ENCODE measurements at places on chromosomes 16 and 17.

DNA sequence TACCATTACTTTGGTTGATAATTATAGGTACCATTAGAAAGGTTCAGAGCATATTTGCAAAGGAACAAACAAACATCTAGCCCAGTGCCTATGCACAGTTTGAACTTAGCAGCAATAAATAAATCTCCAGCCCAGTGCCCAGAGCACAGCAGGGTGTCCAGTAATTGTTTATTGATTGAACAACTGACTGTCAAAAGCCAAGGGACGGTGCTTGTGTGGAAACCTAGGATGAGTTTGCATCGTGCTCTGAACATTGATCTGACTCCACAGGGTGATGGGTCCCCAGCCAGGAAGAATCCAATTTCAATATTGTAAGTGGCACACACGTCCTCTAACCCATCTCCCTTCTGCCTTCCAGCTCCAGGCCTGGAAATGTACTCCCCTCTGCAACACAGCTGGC lies 625.5 kb upstream of the C16orf82 start:
- no peak for DNase-seq

- DNase-seq = no peak
Observed at GRCh38 chr17:15894258-15894657, 50.7 kb upstream of the ADORA2B start.

DNA sequence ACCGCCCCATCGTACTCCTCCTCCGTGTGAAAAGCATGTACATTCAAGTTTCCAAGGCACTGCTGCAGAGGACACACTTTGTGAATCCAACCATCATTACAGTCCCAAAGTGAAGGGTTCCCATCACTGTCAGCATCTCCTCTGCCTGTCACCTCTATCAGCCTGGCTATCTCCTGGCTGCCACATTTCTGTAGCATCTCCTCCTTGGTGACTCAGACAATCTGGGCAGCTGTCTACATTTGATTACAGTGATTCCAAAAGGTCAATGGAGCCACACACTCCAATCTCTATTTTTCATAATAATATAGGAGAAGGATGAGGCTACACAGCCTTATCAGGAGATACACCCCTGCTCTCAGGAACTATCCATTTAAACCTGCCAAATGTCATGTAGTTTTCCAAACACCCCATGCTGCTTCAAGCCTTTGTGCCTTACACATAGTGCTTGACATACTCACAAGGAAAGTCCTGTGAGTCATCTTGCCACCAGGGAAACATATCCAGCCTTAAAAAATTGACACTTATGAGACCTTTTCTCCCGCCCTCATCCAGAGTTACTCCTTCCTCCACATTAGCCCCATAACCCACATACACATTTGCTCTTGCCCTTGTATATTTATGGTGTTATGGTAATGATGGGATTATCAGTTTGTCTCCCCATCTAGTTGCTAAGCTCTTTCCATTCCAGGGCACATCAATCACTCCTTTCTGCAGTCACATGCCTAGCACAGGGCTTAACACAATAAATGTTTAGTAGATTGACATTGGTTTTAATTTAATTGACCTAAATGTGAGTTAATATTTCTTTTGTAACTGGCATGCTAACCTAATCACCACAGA lies 250.1 kb upstream of the CDH5 start:
- no peak for DNase-seq

GRCh38 chr16:47599512-47599911 lies 138.4 kb downstream of the PHKB start:
- no peak for DNase-seq

- no peak for DNase-seq
Observed at GRCh38 chr16:66717112-66717675, 20.7 kb upstream of the CMTM4 start.

DNA sequence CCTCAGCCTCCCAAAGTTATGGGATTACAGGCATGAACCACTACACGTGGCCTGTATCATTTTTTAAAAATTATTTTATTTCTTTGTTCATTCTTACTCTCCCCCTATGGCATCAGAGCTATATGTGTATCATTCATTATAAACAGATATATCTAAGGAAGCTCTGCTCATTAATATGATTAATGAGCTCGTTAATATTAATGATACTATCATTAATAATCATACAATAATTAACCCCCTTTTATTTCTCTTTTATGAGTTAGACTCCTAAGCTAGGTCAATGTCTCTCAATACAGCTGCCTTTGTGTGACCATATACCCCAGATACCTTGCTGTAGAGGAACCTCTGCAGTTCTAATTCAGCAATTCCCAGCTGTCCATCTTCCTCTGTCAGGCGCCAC lies 4.5 kb upstream of the RSKR start:
- no peak for DNase-seq

DNA sequence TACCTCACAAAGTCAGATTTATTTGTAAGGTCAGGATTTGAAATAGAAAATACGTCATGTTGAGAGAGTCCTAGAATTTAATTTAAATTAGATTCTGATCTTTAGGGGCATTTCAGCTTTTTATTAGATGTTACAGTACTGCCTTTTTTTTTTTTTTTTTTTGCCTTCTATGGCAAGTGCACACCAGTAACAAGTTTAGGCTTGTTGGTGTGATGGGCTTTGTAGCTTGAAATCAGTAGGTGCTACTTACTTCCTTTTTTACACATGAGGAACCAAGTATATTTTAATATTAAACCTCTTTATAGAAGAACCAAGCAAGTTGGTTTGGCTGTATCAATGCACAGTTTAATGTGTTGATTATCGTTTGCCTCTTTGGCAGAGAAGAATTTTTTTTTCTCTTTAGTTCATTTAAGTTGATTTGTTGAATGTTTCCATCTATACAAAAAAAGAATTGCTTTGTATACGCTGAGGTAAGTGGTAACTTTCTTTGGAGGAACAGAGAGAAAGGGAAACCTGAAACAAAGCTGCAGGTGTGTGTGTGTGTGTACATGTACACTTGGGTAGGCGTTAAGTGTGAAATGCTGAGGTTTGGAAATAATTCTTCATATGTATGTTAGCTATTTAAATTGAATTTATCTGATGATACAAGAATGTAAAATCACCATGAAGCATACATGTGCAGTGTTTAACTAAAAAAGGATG lies 15.7 kb downstream of the RBL2 start:
- no peak for DNase-seq

DNA sequence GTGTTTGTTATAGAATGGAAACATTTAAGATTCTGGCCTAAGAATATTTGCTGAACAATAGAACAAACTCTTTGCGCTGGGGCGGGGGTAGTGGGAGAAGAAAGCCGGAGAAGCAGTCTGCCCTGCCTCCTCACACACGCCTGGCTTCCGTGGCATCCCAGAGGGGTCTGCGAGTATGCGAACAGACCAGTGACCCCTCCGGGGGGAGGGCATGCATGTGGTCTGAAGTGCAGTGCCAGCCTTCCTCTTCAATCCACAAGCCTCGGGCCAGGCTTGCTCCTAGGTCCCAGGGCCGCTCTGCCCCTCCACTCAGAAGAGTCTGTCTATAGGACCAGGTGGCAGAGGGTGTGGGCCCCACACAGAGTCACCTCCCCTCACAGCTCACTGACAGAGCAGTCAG lies 14.1 kb upstream of the IGFALS start:
- DNase-seq = no peak

GRCh38 chr16:82584553-82585152 lies 42.1 kb upstream of the CDH13 start:
- DNase-seq = no peak

GRCh38 chr17:6787081-6787693 lies 11.2 kb downstream of the FBXO39 start:
- no peak for DNase-seq

GRCh38 chr16:50705436-50706110 lies 12.2 kb downstream of the NOD2 start:
- DNase-seq = no peak

DNA sequence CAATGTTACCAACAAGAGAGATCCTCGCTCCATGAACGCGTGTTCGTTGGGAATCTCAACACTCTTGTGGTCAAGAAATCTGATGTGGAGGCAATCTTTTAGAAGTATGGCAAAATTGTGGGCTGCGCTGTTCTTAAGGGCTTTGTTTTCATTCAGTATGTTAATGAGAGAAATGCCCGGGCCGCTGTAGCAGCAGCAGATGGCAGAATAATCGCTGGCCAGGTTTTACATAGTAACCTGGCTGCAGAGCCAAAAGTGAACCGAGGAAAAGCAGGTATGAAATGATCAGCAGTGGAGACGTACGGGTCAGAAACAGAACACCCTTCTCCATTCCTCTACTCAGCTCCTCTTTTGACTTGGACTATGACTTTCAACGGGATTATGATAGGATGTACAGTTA lies 13.3 kb downstream of the SOCS1 start:
- DNase-seq = no peak

DNA sequence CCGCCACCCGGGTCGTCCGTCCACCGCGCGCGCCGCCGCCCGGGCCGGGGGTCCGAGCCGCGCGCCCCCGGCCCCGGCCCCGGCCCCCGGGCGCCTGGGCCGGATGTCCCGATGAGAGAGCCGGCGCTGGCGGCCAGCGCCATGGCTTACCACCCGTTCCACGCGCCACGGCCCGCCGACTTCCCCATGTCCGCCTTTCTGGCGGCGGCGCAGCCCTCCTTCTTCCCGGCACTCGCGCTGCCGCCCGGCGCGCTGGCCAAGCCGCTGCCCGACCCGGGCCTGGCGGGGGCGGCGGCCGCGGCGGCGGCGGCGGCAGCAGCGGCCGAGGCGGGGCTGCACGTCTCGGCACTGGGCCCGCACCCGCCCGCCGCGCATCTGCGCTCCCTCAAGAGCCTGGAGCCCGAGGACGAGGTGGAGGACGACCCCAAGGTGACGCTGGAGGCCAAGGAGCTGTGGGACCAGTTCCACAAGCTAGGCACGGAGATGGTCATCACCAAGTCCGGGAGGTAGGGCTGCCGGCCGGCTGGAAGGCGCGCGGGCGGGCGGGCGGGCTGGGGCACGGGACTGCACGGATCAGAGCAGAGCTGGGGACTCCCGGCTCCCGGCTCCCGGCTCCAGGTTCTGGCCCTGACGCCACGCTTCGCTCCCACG lies 548 bp downstream of the TBX2 start:
- no peak for DNase-seq

- no peak for DNase-seq
Observed at GRCh38 chr16:66487580-66488275, 60.6 kb downstream of the BEAN1 start.

DNA sequence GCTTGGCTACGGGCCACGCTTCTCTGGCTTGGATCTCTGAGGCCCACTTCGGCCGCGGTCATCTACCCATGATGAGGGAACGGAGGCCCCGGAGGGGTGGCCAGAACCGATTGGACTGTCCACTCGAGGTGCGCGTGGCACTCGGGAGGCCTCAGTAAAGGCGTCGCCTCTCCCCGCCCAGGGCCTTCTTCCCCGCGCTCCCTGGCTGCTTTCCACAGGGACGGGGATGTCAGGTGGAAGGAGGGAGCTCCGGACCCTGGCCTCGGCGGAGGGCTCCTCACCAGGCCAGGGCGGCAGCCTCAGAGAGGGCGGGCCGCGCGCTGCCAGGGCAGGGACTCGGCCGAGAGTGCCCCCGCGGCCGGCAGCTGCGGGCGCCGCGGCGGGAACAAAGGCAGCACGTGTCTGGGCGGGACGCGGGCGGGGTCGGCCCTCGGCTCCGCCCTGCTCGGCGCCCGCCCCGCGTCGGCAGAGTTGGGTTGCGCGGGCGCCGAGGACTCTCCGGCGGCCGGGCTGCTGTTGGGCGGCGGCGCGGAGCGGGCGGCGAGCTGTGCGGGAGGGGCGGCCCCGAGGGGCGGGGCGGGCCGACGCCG lies 587 bp upstream of the CDK5R1 start:
- DNase-seq = peak; percentile 58

DNA sequence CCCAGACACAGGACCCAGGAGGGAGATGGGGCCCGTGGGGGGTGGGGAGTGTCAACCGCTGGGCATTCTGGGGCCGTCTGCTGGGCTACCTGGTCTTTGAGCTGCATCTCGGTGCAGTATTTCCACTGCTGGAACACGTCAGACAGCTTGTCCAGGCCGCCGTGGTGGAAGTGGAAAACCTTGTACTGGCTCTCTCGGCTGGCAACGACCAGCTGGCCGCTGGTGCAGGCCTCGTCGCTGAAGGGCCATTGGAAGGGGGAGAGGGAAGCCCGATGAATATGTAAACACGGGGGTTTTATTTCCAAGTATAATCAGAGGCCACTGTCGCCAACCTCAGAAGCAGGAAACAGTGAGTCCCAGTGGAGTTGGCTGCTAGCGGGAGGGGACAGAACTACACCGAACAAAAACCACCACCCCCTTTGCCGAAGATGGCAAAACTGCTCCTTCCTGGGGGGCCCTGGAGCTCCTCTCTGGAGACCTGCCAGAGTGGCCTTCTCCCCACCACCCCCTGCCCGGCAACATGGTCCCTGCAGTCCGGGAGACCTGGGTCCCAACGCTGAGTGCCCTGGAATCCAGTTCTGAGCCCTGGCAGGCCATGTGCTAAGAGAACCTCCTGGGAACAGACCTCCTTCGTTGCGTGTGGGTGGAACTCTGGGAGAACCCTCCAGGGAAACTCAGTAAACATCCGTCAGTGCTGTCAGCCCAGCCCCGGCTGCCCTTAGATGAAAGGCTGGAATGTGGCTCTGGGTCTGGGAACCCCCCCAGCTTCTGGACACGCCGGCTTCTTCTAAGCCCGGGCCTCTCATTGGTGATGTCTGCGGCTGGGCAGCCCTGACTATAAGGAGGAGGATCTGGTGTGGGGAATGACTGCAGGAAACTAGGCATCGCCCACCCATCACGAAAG lies 84.1 kb downstream of the TBC1D16 start:
- no peak for DNase-seq

DNA sequence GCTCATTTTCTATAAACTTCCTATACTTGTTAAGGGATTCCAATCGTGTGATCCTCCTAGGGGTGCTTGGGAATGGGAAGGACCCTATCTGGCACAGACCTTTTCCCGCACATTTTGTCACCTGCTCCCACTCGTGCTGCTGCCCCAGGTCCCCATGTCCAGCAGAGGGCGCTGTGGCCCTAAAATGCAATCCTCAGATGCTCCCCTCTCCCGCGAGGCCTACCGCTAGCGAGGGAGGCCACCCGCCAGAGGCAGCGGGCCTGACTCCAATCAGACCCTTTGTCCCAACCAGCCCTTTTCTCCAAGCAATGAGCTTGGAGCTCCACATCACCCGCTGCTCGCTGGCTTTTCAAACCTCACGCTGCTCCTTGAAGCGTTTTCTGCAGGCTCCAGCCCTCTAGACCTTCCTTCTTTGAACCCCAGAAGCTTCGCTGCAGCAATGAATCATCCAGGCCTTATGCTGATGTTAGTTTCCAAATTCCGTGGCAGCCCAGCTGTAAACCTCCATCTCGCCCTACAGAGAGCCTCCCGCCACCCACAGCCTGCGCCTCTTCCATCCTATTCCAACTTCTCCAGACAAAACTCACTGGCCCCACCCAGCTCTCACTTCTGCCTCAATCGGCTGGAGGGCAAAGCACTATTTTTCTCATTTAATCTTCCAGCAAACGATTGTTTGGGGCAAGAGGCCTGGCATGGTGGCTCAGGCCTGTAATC lies 23.6 kb upstream of the FZD2 start:
- peak; percentile 69 for DNase-seq

GRCh38 chr17:77131904-77132303 lies 8.9 kb upstream of the SEC14L1 start:
- no peak for DNase-seq

- no peak for DNase-seq
Observed at GRCh38 chr17:47301161-47301560, 22.6 kb upstream of the EFCAB13 start.

GRCh38 chr17:45184144-45184543 lies 22.5 kb downstream of the HEXIM2 start:
- DNase-seq = no peak

All from activated CD8-positive, alpha-beta memory T cell treated with anti-CD3 and anti-CD28 coated beads for 1 hour (primary cell).